ENCODE measurements at places on chromosomes 16 and 17.

- ATAC-seq, result no peak
- H3K36me3 ChIP-seq, result no peaks in the 10 kb centered on the region
- no peaks in the 10 kb centered on the region for H3K4me1 ChIP-seq
- H3K4me3 ChIP-seq, result no peak overlapping the region
- peaks cover 26% of the 10 kb centered on the region for H3K27me3 ChIP-seq
These were observed 17.9 kb upstream of the B4GALNT2 start for GRCh38 chr17:49114703-49115102.

GRCh38 chr16:72854267-72854959 is 193.5 kb downstream of the ZFHX3 start:
- H3K27me3 ChIP-seq, result no peaks in the 10 kb centered on the region
- H3K4me3 ChIP-seq, result no peak overlapping the region
- H3K4me1 ChIP-seq, result peaks cover 15% of the 10 kb centered on the region
- no peaks in the 10 kb centered on the region for H3K36me3 ChIP-seq
- H3K27ac ChIP-seq, result no peak overlapping the region

DNA sequence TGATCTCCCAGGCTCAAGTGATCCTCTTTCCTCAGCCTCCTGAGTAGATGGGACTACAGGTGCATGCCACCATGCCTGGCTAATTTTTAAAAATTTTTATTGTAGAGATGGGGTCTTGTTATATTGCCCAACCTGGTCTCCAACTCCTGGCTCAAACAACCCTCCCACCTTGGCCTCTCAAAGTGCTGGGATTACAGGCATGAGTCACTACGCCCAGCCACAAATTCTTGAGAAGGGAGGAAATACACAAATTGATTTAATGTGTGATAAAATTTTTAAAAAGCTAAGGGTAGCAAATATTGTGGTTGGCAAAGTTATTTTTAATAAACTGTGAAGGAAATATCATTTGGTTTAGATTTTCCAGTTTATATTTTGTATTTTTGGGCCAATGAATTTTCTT is 9.6 kb downstream of the ITGAD start:
- no peaks in the 10 kb centered on the region for H3K27me3 ChIP-seq
- H3K27ac ChIP-seq, result no peak overlapping the region

- no peak overlapping the region for H3K27ac ChIP-seq
- no peak for ATAC-seq
- no peak overlapping the region for H3K4me3 ChIP-seq
- no peaks in the 10 kb centered on the region for H3K36me3 ChIP-seq
- H3K27me3 ChIP-seq, result peaks cover 81% of the 10 kb centered on the region
These were observed 3.5 kb downstream of the VMO1 start for GRCh38 chr17:4782652-4783051.

- H3K27ac ChIP-seq, result peak overlapping the region; percentile 45
- no peaks in the 10 kb centered on the region for H3K27me3 ChIP-seq
- ATAC-seq, result peak; percentile 47
- H3K4me1 ChIP-seq, result peaks cover 52% of the 10 kb centered on the region
- no peak overlapping the region for H3K4me3 ChIP-seq
- no peaks in the 10 kb centered on the region for H3K36me3 ChIP-seq
These were observed 73.5 kb upstream of the DNAJA2 start for GRCh38 chr16:47046726-47047523.

- H3K4me3 ChIP-seq, result peak overlapping the region; percentile 10
- peak; percentile 82 for ATAC-seq
These were observed 5.3 kb upstream of the FOXN1 start for GRCh38 chr17:28500712-28501379.

DNA sequence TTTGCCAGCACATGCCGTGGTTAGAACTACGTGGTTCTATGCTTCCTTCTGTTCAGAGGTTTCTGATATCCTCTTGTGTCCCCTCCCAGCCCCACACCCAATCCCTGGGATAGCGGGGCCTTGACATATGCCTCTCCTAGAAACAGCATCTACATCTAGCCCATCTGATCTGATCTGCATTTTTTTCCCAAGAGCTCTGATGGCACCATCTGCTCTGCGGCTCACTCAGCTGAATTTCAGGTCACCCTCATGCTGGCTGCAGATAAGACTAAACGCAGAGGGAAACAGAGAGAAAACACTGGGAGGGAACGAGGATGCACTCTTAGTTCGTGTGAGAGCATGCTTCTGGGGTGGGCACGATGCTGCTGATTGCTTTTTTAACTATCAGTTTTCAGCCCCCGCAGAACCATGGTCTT is 10.7 kb downstream of the WIPI1 start:
- ATAC-seq, result no peak
- H3K27ac ChIP-seq, result peak overlapping the region; percentile 33
- H3K27me3 ChIP-seq, result no peaks in the 10 kb centered on the region
- no peaks in the 10 kb centered on the region for H3K4me1 ChIP-seq
- H3K4me3 ChIP-seq, result no peak overlapping the region

DNA sequence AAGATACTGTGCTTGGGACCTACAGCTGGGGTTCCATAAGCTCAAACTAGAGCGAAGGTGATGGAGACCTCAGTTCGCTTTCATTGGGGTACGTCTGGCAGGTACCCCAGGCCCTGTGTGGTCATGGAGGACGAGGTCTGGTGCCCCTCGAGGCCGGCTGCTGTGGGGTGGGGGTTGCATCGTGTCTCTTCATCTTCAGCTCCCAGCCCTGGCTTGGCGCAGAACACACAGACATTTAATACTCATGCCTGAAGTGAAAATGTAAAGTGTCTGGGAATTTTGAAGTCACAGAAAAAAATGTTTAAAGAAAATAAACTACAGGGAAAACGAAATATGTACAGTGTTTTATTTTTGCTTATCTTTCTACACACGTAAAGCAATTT is 80.5 kb downstream of the TBC1D16 start:
- H3K27ac ChIP-seq, result no peak overlapping the region
- no peak for ATAC-seq
- peaks cover 12% of the 10 kb centered on the region for H3K27me3 ChIP-seq
- no peak overlapping the region for H3K4me3 ChIP-seq
- peaks cover 17% of the 10 kb centered on the region for H3K4me1 ChIP-seq

DNA sequence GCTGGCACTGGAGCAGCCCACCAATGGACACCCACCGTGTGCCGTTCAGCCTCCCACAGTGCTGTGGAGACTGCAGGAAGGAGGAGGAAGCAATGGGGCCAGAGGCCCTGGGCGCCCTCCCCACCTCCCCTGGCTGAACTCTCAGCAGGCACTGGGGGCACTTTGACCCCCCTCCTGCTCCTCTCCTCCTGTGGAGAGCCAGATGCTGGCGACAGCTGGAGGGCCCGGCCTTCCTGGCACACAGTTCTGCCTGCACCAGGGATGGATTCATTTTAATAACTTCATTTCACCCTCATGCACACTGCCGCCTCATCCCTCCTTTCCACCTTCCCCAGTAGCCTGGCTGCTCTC is 6.0 kb downstream of the NXPH3 start:
- peaks cover 17% of the 10 kb centered on the region for H3K4me1 ChIP-seq
- ATAC-seq, result no peak
- no peak overlapping the region for H3K27ac ChIP-seq
- no peak overlapping the region for H3K4me3 ChIP-seq

Measured in stimulated activated memory B cell treated with anti-CD40 and anti-IgM and Interleukin-4, amounts not matched to agents 10 μg/mL and 1 μg/mL and 100 μg/mL, for 72 hours (primary cell).